ENCODE measurements at places on chromosomes 16 and 17.

- peak; percentile 26 for DNase-seq
These were observed 63.6 kb upstream of the NFAT5 start for GRCh38 chr16:69501956-69502745.

- DNase-seq, result no peak
These were observed 19.1 kb upstream of the KPNB1 start for GRCh38 chr17:47630614-47631013.

GRCh38 chr17:74798239-74798707 lies 22.1 kb upstream of the NAT9 start:
- no peak for DNase-seq

GRCh38 chr16:84834403-84834772 lies 14.6 kb downstream of the CRISPLD2 start:
- no peak for DNase-seq

All from epithelial cell of esophagus (primary cell).